ENCODE measurements at places on chromosomes 13 and 19. TPM values are rescaled to one million over a fixed set of nuclear protein-coding genes. Genes with fewer than 3 reads are reported as not detected.

DNA sequence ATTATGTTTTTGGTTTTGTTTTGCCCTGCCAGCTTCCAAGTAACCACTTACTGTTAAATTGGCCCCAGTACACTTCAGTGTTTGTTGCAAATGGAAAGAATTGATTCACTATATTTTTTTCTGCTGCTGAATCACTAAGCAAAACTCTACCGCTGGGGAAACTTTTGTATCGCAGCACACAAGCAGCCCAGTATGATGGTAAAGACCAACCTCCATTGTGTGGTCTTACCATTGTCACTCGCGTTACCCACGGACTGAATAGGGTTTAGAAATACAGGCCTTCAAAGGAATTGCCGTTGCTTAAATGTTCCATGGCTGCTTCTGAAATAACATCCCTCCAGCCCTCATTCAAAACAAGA is 7.9 kb downstream of the SPATA13 start:
- no peak for DNase-seq

DNA sequence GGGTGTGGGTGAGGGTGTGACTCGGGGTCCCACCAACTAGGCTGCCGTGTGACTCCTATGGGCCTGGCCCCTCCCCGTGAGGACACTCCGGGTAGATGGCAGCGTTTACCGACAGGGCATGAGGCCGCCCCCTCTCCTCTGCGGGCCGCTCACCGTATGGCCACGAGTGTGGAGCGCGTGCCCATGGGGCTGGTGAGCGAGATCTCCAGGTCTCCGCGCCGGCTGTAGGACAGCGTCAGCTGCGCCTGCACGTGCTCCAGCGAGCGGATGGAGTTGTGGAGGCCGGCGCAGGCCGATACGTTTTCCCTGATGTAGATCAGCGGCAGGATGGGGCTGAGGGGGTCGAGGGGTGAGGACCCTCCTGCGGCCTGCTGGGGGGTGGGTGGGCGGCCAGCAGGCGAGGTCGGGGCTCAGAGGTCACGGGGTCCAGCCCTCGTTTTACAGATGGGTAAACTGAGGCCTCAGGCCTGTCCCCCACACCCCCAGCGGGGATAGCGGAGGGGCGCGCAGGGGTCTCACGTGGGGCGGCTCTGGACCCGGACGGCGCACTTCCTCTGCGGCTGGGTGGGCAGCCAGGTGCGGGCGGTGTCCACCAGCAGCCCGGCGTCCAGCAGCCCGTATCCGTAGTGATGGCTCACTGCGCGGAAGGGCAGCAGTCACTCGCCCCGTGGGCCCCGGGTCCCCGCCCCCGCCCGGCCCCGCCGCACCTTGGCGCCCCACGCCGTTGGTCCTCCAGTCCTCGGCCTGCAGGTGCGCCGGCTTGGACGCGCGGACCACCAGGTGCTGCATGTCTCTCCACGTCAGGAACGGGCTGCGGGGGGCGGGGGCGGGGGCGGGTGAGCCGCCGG is 4.3 kb upstream of the C19orf25 start:
- no peak for DNase-seq

GRCh38 chr13:55517312-55517711 is 1623.4 kb upstream of the PRR20A start:
- DNase-seq: no peak

- no peak for DNase-seq
Observed at GRCh38 chr19:54415208-54415900, at the start of gene TTYH1. TTYH1 (plus strand) TSS chr19:54415464; CDS start chr19:54415553, 89 bp downstream.

- DNase-seq: peak; percentile 62
Observed at GRCh38 chr13:78603240-78603957, at the start of gene POU4F1. POU4F1 (minus strand) TSS chr13:78603552; CDS start chr13:78603326, 226 bp downstream.

DNA sequence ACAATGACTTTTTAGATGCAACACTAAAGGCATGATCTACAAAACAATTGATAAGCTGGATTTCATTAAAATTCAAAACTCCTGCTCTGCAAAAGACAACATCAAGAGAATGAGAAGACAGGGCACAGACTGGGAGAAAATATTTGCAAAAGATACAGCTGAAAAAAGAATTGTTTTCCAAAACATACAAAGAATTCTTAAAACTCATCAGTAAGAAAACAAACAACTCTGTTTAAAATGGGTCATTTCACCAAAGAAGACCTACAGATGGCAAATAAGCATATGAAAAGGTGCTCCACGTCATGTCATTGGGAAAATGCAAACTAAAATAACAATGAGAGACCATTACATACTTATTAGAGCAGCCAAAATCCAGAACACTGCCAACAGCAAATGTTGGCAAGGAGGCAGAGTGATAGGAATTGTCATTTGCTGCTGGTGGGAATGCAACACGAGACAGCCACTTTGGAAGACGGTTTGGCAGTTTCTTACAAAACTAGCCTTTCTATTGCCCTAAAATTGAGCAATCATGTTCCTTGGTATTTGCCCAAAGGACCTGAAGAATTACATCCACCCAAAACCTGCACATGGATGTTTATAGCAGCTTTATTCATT is 39.2 kb downstream of the FLT1 start:
- no peak for DNase-seq

- DNase-seq: no peak
Observed at GRCh38 chr19:32682317-32682716, 6.7 kb downstream of the RGS9BP start.

- no peak for DNase-seq
Observed at GRCh38 chr13:96844616-96845015, 149.7 kb downstream of the OXGR1 start.

DNA sequence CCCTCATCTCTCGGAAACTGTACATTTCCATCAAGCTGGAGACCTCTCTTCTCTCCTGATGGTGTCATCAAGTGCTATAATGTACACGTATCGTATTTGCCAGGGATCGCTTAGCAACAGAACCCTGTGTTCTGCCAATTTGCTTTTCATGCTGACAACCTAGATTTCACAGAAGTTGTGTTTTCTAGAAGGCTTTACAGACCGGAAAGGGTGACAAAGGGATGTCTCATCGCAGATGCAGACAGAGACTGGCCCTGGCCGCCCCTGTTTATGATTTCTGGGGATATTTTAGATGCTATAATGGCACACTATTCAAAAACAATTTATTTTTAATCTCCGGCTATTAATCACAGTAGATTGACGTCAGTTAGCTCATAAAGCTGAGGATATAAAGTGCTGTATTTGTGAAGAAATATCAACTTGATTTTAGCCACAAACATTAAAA is 291.4 kb downstream of the IRS2 start:
- DNase-seq: no peak

DNA sequence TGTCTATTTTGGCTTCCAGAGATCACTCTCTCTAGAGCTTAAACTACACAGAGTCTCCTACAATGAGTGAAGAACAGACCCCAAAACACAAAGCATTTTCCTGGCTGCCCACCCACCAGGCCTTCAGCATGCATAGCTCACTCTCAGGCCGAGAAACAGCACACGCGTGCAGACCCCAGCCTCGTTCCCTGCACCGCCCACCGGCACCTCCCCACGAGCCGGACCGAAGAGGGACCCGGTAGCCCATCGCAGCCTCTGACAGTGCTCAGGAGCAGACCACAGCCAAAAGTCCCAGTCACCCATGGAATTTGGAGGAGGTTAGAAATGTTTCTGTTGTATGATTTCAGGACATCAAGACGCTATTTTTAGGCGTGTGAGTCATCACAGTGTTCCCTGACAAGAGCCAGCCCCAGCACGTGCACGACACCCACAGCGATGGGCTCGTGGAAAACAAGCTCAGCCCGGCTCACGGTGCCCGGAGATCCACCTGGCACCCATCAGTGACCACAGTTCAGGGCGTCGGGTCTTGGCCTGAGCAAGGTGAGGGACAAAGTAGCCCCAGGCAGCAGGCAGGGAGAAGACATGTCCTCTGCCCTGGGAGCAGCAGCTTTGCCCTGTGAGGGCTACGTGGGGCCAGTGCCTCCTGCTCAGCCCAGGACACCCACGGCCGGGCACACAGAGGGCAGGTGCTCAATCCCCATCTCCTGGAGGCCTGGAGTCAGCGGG is 50.1 kb upstream of the SPACA7 start:
- DNase-seq: no peak

DNA sequence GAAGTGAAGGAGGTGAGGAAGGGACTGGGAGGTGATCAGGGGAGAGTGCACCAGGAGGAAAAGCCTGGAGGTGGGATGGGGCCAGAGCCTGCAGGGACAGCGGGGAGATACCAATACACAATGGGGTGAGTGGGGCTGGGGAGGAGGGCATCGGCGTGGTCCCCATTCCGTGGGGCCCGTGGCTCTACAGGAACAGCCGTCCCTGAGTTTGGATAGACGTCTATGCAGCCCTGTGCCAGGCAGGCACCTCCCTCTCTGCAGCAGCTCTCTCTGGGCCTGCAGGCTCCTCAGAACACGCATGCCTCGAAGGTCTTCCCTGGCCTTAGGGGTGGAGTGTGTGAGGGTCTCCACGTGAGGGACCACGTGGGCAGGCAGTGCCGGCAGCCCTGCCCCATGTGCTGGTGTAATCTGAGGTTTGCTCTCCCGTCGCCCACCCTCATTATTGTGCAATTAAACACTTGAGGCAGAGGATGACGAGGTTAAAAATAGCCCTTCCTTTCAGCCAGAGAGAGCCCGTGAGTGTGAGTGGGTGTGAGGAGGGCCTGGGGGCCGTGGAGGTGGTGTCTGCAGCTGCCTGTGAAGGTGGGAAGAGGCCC is 16.5 kb downstream of the C2CD4C start:
- no peak for DNase-seq

DNA sequence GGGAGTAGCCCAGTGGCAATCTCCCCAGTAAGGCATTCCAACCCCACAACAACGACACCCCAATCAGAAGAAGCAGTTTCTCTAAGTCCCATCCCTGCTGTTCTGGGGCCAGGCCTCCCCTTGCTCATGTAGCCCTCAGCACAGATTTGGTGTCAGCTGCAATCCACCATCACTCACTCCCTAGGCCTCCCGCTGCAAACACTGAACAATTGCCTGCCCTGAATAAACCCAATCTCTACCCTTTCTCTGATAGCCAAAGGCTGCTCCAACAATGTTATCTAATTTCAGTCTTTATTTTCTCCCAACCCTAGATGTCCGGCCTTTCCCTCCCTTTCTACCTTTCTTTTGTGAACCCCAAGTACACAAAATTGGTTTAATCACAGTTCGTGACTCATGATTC is 5.6 kb upstream of the SOX21 start:
- DNase-seq: no peak

- DNase-seq: no peak
Observed at GRCh38 chr13:99384468-99384867, 77.3 kb upstream of the GPR183 start.

DNA sequence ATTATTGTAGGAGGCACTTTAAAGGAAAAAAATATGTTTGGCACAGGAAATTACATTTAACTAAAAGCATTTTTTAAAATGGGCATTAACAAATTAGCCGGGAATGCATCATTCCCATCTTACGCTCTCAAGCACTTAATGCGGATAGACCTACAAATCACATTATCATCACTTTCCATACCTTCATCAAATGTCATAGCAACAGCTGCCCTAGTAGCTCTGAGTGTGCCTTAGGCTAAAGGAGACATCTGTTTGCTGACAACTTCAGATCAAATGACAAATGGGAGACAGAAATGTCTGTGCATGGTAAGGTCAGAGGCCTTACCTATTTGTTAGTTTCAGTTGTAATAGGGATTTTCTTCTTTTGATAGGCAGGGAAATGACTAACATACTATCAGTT is 773.2 kb upstream of the SLC10A2 start:
- DNase-seq: no peak

- DNase-seq: no peak
Observed at GRCh38 chr13:41182231-41182630, 12.1 kb downstream of the KBTBD7 start.

DNA sequence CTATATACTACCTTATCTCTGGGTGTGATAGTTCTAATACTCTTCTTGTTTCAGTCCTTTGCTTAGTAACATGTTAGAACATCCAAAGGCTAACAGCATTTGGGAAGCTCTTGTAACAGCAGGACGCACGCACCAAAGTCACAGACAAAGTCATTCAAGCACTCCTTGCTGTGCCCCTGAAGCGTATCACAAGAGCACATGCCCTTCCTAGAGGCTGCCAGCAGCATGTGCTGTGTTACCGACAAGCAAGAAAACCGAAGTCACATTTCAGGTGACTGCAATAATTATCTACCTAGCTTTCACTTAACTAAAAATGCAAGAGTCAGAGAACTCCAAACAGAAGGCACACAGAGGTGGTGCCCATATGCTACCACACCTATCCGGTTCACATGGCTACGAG is 194.1 kb downstream of the KLF12 start:
- no peak for DNase-seq

DNA sequence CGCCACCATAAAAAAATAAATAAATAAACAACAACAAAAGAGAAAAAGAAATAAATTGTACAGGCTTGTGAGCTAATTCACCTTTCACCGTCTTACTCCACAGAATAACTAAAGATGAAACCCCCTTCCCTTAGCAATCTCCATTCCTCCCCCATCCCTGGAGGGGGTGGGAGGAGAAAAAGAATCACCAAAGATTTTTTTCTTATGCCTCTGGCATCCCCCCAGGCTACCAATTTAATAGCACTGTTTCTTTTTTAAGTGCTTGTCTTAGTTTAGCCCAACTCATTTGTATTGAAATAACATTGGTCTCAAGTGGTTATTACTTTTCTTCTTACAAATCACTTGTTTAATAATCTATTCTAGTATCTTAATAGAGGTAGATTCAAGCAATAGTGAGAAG is 23.9 kb upstream of the KLF5 start:
- DNase-seq: no peak

GRCh38 chr19:6125571-6125989 is 9.9 kb upstream of the ACSBG2 start:
- peak; percentile 69 for DNase-seq

GRCh38 chr19:31511696-31512095 is 162.5 kb upstream of the TSHZ3 start:
- DNase-seq: no peak

DNA sequence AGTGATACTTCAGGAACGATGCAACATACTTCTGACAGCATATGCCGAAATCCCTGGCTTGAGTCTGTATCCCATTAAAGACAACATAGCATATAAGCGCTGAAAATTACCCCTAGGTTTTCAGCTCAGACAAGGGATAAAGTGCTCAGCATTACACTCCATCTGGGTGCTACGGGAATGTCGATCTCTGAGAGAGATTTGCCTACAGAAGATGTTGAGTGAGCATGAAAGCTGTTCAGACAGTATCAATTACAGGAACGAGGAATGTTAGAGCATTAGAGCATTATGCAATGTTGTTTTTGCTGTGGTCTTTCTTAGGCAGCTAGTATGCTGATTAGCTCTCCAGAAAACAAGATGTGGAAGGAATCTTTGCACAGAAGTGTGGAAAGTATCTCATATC is 484.5 kb downstream of the LIG4 start:
- no peak for DNase-seq

- DNase-seq: no peak
Observed at GRCh38 chr13:62997696-62998095, 1582.0 kb upstream of the PCDH20 start.

The COX6B2 gene
- 15.2 TPM for total RNA-seq

The CYP2A7 gene
- total RNA-seq: 0.37 TPM

The PSG3 gene
- not detected for total RNA-seq

The SERTAD1 gene
- 16.0 TPM for total RNA-seq

The PRR36 gene
- 0.22 TPM for total RNA-seq

The NPAS1 gene
- 0.64 TPM for total RNA-seq

The ZNF780B gene
- 21.7 TPM for total RNA-seq

The LRG1 gene
- 26.0 TPM for total RNA-seq

The AP1M2 gene
- 149 TPM for total RNA-seq

The ZNF548 gene
- total RNA-seq: 6.5 TPM

The SYNGR4 gene
- total RNA-seq: not detected

The DLL3 gene
- not detected for total RNA-seq

The GIPC3 gene
- 1.1 TPM for total RNA-seq
